Stimulated activated CD4-positive, alpha-beta T cell treated with anti-CD3 and anti-CD28 coated beads, TNF-alpha, amount 100 ng/mL, for 4 hours (primary cell): ENCODE measurements at places on chromosomes 13 and 19.

- DNase-seq, result no peak
These were observed 47.5 kb downstream of the WASF3 start for GRCh38 chr13:26604784-26605545.

- DNase-seq, result no peak
These were observed 1.9 kb downstream of the MAN2B1 start for GRCh38 chr19:12664406-12665280.

- no peak for DNase-seq
These were observed 265.6 kb downstream of the GPC5 start for GRCh38 chr13:91664039-91664438.

GRCh38 chr13:99122171-99122570, 78.5 kb upstream of the UBAC2 start:
- DNase-seq, result no peak

DNA sequence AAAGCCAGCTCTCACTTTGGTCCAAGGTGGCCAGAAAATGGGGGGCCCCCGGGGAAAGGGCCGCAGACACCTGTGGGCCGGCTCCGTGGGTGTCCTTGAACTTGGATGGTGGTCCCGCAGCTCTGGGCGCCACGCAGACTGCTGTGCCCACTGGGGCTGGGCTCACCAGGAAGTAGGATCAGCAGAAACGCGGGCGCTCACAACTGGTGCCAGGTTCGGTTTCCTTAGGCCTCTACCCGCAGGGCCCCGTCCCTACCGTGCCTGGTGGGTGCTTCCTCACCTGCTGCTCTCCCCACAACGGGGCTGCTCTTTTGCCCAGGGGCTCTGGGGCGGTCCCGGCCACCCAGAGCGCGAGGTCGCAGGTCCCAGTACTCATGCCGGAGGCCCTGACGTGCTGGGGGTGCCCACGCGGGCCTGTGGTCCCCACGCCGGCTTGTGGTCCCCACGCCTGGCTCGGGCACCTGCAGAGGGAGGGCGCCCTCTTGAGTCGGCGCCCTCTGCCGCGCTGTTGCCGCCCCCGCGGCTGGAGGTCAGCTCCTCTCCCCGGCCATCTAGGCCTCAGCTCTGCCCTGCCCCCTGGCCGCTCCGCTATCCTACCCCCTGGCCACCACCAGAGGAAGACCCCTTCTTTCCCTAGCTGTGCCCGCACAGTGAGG, 1303.6 kb downstream of the UQCRFS1 start:
- no peak for DNase-seq

DNA sequence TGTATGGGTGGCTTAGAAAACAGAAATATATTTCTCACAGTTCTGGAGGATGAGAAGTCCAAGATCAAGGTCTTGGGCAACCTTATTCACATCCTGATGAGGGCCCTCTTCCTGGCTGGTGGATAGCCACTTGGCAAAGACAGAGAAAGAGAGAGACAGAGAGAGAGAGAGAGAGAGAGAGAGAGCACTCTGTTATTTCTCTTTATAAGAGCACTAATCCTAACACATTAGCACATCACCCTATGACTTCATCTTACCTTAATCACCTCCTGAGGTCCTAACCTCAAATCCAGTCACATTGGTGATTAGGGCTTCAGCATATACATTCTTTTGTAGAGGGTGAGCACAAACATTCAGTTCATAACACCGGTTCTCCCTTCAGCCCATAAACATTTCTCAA, 430.3 kb downstream of the EFNB2 start:
- no peak for DNase-seq

DNA sequence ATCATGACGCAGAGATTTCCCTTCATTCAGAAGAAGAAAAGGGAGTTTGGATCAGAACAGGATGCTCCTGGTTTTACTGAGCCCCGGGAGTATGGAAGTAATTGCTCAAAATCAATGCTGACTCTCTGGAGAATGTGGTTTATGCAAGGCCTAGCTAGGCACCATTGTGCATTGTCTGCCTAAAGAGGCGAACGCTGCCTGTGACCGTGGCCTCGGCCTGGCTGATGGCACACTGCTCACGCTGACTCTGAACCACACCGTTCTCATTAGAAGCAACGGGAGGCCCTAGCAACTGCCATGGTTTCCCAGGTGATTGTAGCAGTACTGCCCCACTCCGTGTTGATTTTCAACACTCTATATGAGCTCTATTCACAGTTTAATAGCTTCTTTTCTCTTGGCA, 41.7 kb upstream of the UBL3 start:
- DNase-seq, result no peak

DNA sequence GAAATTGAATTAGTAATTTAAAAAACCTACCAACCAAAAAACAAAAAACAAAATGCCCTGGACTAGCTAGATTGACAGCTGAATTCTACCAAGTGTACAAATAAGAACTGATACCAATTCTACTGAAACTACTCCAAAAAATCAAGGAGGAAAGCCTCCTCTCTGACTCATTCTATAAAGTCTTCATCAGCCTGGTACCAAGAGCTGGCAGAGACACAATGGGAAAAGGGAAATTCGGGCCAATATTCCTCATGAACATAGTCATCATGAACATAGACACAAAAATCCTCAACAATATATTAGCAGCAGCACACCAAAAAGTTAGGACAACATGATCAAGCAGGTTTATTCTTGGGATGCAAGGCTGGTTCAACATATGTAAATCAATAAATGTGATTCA, 2667.7 kb upstream of the PCDH20 start:
- DNase-seq, result no peak

DNA sequence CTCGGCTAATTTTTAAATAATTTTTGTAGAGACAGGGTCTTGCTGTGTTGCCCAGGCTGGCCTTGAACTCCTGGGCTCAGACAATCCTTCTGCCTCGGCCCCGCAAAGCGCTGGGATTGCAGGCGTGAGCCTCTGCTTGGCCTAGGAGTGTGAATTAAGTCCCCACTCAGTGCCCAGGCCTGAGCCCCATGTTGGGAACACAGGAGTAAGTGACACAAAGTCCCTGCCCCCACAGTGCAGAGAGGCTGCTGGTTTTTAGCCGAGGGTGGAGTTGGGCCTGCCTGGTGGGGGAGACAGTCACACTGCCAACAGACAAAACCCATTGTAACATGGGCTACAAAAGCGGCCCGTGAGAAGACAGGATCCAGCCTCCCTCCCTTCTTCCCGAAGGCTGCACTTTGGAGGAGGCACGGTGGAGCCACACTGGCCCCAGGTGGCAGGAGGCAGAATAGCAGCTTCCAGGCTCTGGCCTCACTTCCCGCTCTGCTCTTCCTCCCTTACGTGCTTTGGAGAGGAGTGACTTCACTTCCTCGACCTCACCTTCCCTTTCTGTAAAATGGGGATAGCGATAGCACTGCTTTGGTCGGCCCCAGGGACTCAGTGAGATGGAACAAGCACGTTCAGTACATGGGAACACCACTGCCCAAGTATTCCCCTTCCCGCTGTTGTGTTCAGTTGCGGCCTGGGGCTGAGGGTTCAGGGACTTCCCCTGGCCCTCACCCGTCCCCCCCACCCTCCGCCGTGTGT, 15.2 kb upstream of the EHD2 start:
- DNase-seq, result peak; percentile 32

DNA sequence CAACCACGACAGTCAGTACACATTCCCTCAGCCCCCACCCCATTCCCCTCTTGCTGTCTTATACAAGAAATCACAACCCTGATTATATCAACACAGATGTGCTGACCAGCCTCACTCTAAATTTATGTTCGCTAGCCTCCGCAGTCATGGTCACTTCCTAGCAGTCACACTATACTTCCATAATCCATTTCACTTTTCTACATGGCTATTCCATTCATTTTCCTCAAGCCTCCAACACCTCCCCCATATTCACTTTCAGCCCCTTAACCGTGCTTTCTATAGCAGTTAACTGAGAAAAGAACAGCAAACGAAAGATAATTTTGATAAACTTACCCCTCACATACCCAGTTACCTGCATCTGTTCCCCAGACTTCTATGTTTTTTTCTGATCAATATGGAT, 8.4 kb downstream of the LSM14A start:
- DNase-seq, result no peak

- no peak for DNase-seq
These were observed 100.5 kb upstream of the TEX29 start for GRCh38 chr13:111219950-111220349.

DNA sequence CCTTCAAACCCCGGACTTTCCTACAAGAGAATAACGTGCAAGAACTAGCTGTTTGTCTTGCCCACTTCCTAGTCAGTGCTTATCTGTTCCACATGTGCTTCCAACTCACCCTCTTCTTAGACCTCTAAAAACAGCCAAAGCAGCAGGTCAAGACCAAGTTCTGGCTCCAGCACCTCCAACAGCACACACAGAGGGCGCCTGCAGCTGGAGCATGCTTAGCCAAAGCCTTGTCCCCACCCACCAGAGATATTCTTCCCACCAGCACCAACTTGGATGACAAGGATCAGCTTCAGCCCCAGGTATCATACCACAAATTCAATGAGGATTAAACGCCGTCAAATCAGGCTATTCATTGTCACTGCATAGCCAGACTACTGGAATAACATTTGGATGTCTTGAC, 17.9 kb downstream of the RCBTB1 start:
- no peak for DNase-seq

DNA sequence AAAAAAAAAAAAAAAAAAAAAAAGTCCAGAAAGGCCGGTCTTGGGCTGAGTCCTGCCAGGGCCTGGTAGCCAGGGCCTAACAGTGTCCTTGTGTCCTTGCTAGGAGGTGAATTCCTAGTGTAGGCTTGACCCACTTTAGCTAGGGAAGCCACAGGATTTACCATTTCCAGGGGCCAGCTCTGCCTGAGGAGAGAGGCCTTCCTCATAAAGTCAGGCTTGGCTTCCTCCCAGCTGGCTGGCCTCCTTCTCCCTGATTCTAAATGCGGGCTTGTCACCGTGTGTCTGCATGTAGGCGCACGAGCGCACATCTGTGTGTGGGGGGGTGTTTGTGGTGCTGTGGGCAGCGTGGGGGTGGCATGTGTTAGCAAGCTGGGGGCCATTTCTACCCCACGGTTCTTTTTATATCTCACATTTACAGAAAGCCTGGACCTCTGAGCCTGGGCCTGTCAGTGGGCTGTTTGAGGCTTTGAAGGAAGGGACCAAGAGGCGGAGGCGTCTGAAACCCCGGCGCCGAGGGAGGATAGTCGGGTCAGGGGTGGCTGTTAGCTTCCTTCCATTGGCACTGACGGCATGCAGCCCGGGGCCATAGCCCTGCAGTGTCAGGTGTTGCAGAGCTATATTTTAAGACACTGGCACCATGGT, 31.7 kb downstream of the IER2 start:
- DNase-seq, result no peak
